ENCODE measurements at places on chromosomes 16 and 17.

- no peak for DNase-seq
Observed at GRCh38 chr16:77690416-77690815, 31.9 kb upstream of the NUDT7 start.

DNA sequence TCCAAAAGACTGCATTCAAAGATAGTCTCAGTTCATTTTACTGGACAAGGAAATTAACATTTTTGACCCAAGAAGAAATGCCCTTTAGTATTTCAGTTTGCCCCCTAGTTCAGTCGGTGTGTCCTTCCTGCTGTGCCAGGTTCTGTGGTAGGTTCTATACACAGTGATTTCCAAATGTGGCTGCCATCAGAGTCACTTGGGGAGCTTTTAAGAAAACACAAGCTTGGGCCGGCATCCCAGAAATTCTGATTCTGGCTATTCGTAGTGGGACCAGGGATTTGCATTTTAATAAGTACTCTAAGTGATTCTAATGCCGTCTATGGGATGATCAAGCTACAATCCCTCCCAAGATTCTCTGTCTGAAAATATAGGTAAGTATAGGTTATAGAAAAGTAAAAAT, 10.2 kb downstream of the RSPRY1 start:
- DNase-seq: no peak

GRCh38 chr17:21029515-21029914, 13.3 kb downstream of the USP22 start:
- DNase-seq: no peak

- no peak for DNase-seq
Observed at GRCh38 chr16:10622036-10622921, 41.9 kb upstream of the EMP2 start.

GRCh38 chr16:86046026-86046425, 147.1 kb downstream of the IRF8 start:
- no peak for DNase-seq

DNA sequence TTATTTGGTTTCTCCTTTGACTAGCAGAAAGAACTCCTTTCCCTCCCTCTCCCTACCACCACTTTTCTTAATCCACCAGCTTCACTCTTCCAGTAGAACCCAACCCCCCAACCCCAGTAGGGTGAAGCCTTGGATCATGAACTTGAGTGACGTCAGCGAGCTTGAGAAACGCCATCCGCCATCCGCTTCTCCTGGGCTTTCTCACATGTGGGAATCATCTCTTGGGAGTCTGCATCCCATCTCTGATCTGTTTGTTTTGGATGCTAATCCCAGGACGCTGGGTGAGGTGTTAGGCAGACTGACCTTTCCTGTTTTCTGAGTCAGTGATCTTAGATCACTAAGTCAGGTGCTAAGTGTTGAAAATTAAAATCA, 16.0 kb upstream of the SOX9 start:
- DNase-seq: no peak

- DNase-seq: no peak
Observed at GRCh38 chr17:2410951-2411350, 10.1 kb upstream of the MNT start.

GRCh38 chr16:72473631-72474030, 301.7 kb upstream of the PMFBP1 start:
- no peak for DNase-seq

DNA sequence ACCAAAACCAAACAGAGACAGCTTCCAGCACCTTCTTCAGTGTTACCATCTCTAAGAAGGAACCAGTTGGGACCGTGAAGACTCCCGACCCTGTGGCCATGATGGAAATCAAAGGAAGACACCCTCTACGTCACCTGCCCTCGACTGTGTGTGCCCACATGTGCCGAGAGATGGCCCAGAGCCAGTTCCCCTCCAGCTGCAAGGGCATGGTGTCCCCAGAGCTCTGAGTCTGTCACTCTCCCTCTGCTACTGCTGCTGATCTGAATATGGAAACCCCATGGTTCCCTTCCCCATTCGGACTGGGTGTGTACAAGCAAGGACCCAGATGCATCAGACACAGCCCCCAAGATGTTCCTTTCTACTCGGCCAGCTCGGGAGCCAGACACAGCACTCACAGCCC, 76.4 kb downstream of the SOCS1 start:
- peak; percentile 69 for DNase-seq

GRCh38 chr16:986411-986810, 4.8 kb downstream of the SOX8 start:
- DNase-seq: no peak

- peak; percentile 33 for DNase-seq
Observed at GRCh38 chr16:75566758-75567255, 628 bp downstream of the GABARAPL2 start.
